ENCODE measurements at places on chromosomes 12 and 14.

DNA sequence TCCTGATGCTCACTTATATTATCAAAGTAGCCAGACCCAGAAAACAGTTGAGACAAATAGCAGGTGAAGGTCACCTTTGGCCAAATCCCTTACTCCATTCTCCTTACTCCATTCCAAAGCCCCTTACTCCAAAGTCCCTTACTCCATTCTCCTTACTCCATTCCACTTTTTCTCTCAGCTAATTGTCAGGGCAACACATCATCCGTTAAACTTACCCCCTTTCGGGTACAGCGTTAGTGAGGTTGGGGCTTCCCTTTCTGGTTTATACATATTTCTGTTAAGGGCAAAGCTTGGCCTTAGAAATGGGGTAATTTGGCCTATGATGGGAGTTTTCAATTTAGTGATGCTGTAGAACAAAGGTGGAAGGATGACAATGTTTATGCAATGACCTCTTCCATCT, 111.8 kb upstream of the CCND2 start:
- no peak for DNase-seq

DNA sequence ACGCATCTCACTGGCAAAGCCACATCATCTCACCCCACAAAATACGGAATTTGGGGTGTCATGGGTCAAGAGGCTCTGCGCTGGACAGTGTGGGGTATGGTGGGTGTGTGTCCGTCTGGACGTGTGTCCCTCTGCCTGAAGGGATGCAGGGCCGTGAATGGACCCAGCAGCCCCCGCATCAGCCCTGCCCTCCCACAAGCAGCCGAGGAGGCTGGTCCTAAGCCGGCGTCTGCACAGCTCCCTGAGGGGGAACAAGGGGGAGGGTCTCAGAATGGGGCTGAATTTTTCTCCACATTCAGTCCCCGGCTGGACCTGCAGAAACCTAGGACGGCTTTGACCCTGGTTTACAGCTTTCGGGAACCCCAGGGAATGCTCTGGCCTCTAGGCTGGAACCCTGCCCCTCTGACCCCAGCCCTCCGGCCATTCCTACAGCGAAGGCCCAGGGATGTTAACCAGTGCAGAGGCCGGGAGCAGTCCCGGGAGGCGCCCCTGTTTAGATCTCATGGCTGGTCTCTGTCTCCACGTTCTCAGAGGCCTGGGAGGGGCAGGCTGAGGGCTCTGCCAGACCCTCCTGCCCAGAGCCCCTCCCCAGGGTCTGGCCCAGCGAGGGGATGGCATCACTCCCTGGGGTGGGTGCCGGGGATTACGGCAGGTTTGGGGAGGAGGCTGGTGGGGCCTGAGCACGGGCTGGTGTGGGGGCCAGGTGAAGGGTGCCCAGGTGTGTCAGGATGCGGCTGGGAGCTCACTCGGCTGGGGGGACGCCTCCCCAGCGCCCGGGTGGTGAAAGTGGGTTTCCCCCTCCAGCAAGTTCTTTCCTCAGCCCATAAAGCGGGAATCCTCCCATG, 156.5 kb upstream of the C14orf180 start:
- DNase-seq, result no peak

DNA sequence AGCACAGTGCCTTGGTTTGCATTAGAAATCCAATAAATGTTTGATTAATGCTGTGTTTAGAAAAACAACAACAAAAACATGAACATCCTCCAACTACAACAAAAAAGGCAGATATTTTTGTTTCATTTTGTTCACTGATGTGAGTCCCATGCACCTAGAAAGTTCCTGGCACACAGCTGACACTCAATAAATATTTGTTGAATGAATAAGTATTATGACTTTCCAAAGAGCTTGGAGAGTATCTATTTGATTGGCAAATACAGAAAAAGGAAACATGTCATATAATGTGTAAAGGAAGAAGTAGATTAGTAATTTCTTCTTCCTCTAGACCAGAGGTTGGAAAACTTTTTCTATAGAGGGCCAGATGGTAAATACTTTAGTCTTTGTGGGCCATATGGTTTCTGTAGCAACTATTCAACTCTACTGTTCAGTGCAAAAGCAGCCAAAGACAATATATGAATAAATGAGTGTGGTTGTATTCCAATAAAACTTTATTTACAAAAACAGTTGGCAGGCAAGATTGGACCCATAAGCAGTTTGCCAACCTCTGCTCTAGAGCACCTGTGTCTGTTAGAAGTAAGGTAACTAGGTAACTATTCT, 312.3 kb upstream of the DIO2 start:
- no peak for DNase-seq

GRCh38 chr14:24875991-24876878, 173.7 kb downstream of the STXBP6 start:
- no peak for DNase-seq

DNA sequence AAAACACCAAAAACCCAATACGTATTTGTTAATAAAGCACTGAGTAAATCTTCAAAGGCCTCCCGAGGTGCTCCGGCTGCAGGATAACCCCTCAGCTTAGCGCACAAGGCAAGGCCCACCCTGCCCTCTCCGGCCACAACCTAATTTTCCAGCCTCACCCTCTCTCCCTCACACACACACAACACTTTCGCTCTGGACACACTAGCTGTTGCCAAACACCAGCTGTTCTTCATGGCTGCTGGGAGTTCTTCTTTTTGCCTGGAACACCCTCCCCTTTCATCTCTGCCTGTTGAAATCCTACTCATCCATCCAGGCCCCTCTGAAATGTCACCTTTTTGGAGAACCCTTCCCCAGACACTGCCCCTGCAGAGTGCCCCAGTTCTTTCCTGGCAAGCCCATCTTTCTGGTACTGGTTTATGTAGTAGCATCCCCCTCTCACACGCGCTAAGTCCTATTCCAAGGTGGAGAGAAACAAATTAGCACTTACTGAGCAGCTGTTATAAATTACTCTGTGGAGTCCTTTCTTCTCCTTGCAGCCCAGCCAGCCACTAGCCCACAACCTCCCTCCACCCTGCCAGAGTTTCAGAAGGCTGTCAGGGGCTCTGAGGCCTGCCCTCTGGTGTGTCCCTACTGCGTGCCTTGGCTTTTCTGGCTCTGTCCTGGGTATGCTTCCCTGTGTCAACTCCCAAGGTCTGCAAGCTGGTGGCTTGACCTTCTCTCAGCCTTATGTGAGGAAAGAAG, 805 bp upstream of the CRACR2A start:
- DNase-seq, result no peak

DNA sequence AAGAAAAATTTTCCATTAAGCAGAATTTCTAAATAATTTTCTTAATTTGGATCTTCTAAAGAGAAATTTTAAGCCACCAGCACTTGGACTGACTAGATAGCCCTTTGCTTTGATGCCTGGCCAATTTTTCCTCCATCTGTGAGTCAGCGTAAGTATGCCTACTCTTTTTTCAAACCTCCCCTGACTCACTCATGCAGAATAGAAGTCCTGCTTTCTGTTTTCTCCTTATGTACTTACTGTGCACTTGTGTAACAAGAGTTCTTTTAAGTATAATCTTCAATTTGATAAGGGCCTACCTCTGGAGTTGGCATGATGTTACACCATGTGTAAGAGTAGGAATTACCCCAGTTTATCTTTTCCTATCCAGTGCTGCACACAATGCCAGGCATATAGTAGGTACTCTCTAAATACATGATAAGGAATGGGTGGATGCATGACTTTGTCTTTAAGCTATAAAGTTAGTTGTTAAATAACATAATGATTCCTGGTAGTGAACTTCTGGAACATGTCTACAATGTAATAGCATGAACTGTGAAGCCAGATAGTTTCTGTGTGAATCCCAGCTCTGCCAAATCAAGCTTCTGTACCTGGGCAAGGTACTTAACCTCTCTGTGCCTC, 329.6 kb downstream of the TMTC2 start:
- DNase-seq, result no peak

DNA sequence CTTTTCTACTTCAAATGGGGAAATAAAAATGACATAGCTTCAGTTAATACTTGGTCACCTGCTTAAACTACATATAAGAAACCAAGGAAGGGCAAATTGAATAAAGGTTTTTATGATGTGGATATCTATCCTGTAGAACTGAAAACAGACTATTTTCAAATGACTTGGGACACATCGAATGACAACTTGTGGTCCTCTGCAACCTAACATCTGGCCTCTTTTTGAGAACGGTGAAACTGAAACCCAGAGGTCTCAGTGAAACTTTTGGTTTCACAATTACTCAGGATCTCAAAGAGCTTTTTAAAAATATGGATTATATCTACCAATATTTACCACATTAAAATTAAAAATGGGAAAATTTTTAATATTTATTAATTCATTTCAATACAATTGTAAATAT, 65.2 kb downstream of the PPP2R5E start:
- no peak for DNase-seq

DNA sequence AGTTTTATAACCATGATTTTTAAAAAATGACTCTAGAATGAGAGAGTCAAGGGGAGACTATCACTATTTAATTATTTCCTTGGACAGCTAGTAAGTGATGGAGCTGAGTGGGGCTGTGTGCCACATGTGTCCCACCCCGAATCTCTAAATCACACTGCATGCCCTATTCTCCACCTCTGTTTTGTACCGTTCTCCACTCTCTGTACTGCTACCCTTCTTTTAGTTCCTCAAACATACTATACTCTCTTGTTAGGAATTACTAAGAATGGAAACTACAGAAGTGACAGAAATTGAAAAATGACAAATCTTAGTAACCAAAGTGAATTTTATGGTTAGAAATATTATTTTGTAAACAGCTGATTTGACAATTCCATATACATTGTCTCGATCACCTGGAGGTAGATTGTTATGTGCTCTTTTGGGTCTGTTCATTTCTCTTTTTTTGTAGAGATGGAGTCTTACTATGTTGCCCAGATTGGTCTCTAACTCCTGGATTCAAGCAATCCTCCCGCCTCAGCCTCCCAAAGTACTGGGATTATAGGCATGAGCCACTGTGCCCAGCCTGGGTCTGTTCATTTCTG, 35.9 kb downstream of the SLC11A2 start:
- DNase-seq, result no peak

DNA sequence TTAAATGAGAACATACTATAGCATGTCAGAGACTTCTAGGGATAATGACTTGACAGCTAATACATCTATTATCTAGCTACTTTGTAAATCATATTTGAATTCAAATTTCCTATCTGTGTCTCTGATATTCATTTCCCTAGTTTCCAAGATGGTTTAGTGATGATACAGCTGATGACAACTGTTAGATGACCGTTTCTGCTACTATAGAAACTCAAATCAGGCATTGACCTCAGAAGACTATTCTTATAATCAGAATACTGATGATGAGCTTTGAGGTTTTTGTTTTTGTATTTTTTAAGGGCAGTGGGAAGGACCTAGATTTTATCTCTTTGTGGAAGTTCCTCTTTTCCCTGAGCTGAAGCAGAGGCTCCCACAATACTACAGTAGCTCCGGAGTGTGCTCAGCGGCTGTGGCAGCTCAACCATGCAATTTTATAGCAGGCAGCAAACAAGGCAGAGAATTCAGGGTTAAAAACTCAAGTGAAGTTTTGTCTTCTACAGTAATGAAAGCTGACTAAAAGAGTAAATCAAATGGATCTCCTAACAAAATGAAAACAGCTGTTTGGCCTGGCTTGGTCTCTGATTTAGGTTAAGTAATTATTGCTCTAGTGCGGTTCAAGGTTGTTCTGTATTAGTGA, 145.1 kb downstream of the SLC25A21 start:
- DNase-seq, result no peak

- no peak for DNase-seq
Measured at GRCh38 chr12:75271576-75271975, 58.5 kb downstream of the CAPS2 start.

DNA sequence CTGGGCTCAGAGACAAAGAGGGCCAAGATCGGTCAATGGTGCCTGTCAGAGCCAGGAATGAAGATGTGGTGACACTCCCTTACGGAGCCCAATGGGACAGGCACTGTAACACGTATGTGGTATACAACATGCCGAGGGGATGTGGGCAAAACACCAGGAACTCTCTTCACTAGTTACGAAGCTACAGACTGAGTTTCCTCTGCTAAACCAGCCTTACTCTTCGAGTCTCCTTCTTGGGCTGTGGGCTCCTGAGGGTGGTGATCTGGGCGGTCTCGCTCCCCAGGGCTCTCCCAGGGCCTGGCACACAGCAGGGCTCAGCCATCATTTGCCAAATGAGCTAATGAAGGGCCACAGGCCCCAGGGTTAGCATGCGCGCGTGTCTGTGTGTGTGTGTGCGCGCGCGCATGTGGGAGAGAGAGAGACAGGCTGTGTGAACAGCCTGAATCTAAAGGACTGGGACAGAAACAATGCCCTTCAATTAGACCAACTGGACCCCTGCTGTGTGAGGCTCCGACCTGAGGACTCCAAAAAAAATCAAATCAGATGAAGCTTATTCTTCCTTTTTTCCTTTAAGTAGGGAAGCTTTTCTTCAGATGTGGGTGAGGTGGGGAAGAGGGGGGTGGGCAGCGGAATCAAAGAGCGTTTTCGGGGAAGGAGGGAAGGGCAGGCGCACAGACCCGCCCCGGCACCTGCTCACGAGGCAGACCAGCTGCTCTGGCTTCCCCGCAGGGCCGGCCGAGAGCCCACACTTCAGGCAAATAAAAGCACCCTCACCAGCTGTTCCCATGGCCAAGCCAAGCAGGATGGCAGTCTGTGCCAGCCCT, 42.5 kb downstream of the CCDC88C start:
- peak; percentile 88 for DNase-seq

- no peak for DNase-seq
Measured at GRCh38 chr12:62660756-62661155, 194.1 kb downstream of the MON2 start.

- peak; percentile 9 for DNase-seq
Measured at GRCh38 chr12:6927379-6928021, at the start of gene ATN1. ATN1 (plus strand) TSS chr12:6927959; CDS start chr12:6934002, 6,043 bp downstream.

- no peak for DNase-seq
Measured at GRCh38 chr12:99435095-99435791, 212.3 kb upstream of the GARIN6 start.

Data from NCI-H748 treated with DMSO at 0.1 percent for 48 hours (cell line).